ENCODE measurements at places on chromosomes 2 and 18.

DNA sequence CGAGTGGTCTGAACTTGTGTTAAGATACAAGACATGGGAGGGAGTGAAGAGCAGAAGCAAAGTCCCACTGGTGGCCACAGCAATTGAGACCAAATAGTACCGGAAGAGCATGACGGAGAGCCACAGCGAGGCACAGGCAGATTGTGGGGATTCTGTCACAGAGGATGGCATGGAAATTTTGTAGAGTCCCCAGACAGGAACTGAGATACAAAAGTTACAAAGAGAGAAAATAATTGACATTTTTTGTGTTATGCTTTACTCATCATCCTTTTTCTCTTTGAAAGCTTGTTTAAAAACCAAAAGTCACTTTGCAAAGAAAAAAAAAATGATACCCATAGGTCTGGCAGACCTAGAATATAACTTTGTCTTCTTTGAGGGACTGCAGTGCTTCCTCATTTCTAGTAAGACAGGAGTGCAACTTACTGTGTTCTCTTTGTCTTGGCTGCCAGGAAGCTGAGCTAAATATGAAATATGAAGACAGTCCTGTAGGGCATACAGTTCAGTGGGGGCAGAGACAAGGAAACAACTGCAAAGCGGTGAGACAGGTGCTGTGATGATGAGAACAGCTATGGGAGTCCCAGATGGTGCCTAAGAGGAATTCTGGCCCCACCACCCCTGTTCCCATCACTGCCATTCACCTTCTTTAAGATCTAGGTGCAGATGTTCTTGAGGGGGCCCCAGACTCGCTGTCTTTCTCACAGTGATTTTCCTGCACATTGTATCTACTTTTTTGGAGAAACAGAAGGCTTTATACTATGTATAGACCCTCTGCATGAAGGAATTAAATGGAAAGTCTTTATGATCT lies 5.2 kb downstream of the ARHGAP25 start:
- DNase-seq, result no peak

GRCh38 chr2:216740557-216741222 lies 45.3 kb upstream of the IGFBP5 start:
- DNase-seq, result no peak

DNA sequence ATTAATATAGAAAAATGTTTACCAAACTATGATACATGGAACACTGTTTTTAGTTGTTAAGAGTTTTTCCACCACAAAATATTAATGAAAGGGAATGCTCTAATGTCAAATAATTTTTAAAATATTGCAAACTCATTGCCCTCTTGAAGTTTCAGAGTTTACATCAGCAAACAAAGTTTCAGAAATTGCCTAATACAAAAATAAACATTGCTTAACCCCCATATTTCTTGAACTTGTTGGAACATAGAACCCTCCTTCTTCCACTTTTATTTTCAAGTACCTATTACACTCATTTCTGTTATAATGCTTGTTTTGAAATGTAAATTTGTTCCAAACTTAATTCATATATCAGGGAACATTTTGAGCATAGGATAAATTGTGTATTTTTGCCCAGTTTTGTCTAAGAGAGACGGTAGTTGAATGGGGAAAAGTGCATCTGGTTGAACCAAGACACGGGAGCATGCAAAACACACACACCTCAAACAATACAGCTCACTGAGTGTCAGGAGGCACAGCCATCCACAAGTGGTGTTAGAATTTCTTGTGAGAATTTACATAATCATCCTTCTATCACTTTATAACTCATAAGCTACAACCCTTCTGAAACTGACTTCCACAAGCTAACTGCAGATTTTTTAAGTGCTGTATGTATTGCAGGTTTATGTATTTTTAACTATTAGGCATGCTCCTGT lies 5.3 kb upstream of the MC4R start:
- no peak for DNase-seq

DNA sequence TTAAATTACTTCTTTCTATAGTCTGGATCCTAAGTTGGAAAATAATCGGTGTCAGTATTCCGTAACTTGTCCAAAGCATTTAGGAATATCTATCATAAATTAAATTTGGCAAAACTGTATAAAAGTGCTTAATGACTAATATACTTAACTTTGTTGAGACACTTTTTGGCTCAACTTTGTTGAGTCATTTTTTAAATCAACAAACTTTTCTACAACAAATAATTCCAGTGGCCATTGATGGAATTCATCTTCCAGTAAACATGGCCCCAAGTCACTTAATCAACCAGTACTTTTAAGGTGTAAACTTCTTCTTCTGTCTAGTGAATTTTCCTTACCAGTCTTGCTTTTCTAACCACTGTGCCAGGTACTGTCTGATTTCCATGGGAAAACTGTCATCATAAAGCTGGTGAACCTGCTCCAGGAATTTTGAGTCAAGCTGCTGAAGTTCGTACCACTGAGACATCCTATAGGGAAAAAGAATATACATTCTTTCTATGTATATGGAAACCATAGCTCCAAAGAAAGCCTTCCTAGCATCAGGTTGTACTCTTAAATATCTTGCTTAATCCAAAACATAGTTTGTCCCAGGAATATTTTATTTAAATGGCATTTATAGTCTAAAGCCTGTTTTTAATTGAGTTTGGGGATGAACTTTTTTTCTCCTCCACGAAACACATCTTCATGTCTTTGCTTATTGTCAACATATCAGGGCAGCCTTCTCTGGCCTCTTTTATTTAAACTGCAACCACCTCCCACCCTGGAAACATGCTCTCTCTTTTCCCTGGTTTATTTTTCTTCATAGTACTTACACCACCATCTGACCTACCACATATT lies 4.2 kb downstream of the STAT1 start:
- DNase-seq, result no peak

DNA sequence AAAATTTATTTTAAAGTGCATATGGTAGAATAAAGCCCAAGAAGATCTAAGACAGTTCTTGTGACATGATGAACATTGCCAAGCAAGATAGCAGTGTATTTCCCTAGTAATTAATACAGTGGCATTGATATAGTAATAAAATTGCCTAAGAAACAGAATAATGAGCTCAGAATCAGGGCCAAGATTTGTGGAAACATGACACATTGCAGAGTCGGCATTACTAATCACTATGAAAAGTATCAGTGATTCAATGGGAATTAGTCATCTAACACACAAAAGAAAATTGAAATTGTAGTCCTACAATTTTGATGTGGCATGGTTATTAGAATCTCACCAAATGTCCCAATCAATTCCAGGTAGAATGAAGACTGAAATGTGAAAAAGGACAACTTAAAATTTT lies 243.0 kb upstream of the CYRIA start:
- no peak for DNase-seq

DNA sequence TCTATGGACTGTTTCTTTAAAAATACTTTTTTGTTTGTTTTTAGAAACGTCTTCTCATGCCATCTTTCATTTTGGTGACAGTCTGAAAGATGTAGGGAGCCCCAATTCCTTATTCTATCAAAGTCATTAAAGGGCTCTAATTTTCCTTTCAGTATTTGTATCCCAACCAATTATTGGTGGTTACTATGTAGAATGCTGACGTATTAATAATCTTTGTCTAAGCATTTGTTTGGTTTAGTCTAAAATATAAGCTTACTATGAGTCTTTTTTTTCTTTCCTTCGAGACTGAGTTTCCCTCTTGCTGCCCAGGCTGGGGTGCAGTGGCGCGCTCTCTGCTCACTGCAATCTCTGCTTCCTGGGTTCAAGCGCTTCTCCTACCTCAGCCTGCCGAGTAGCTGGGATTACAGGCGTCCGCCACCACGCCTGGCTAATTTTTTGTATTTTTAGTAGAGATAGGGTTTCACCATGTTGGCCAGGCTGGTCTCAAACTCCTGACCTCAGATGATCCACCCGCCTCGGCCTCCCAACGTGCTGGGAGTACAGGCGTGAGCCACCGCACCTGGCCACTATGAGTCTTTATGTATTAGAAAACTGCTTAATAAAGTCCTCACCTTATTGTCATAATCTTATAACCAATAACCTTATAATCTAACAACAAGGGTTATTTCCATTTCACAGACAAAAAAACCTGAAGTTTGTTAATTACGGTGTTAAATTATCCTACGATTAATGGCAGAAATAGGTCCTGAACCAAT lies 849 bp upstream of the VRK2 start:
- no peak for DNase-seq

DNA sequence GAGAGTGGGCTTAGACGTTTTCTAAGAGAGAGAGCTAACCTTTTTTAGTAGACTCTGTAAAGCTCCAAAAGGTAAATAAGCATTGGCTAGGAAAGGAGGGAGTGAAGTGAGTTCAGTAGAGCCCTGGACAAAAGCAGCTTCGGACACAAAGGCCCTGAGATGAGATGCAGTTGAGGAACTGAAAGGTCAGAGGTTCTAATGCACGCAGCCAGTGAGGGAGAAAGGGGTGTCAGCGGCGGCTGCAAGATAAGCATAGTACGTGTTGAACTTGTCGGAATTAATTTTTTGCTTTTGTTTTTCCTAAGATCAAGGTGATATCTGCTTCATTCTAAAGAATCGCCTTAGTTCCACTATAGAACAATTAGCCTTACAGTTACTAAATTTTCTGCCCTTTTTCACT lies 11.2 kb upstream of the SLC8A1 start:
- DNase-seq, result no peak

- no peak for DNase-seq
Observed at GRCh38 chr2:81991282-81991681, 1686.7 kb upstream of the LRRTM1 start.

DNA sequence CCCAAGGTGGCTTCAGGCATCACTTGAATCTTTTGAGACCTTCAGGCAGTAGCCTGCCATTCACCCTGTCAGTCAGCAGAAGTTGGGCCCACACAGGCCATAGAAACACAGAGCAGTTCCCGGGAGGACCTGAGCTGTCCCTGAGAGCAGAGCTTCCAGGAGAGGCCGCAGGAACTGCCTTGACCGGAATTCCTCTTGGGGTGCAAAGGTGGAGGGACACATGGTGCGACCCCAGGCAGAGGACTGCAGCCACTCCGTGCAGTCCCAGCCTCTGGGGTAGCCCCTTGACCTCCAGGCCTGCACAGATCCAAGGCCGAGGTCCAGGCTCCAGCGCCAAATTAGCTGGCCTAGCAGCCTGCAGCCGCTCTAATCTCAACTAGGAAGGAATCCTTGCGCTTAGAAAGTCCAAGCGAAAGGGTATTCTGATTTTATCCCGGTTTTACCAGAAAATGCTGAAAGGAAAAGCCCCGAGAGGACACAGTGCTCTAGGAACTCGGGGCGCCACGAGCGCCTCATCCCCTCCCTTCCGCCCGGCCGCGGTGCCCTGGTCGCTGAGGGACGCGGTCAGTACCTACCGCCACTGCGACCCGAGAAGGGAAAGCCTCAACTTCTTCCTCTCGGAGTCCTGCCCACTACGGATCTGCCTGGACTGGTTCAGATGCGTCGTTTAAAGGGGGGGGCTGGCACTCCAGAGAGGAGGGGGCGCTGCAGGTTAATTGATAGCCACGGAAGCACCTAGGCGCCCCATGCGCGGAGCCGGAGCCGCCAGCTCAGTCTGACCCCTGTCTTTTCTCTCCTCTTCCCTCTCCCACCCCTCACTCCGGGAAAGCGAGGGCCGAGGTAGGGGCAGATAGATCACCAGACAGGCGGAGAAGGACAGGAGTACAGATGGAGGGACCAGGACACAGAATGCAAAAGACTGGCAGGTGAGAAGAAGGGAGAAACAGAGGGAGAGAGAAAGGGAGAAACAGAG lies 5.4 kb downstream of the SIX2 start:
- DNase-seq, result no peak

DNA sequence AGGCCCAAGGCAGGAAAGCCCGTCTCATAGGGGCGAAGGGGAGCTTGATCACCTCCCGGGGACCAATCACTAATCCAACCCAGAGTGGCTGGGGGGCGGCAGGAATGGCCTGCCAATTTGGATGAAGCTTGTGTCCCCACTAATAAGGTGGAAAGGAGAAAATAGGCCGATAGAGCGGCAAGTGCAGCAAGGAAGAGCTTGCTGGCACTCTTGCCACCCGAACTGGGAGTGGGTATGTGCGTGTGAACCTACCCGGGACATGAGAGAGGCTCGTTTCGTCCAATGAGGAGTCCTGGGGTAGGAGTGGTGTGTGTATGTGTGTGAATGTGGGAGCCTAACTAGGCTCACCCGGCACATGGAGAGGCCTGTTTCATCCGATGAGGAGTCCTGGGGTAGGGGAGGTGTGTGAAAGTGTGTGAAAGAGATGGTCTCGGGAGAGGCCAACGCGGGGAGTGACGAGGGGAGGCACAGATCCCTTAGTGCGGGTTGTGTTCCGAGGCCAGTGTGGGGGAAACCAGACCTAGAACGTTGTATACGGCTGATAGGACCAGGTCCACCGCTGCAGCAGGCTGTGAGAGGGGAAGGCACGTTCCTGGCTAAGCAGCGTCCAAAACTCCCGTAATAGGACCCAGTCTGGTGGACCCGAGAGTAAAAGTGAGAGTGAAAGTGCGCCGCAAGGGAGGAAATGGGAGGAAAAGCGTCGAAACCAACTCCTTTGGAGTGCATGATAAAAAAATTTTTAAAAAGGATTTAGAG lies 47.1 kb upstream of the SELENOI start:
- DNase-seq, result peak; percentile 69

- DNase-seq, result no peak
Observed at GRCh38 chr2:119156105-119156890, 2.3 kb downstream of the C1QL2 start.

DNA sequence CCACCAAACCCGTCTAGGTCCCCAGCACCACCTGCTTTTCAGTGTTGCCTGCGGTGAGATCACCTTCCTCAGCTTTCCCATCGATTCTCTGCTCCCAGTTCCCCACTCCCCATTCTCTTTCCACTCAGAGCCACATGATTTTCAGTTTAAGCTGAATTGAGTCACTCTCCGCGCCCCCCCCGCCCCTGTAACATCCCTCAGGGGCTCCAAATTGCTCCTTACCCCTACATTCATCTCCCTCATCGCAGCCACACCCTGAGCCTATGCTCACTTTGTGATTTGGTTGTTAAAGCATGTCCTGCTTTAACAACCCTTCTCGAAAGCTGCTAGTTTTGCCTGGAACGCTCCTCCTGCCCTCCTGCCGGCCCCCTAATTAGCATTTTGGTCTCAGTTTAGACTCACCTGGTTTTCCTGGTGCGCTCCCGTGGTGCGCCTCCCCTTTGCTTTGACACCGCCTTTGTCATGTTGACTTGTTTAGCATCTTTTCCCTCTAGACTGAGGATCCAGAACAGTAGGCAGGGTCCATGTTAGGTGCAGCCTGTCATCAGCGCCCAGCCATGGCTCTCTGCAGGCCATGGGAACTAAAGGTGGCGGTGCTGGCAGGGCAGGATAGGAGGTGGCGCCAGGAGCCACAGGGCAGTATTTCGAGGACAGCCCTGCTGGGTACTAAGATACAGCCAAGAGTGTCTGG lies 60.8 kb downstream of the ST3GAL5 start:
- no peak for DNase-seq

DNA sequence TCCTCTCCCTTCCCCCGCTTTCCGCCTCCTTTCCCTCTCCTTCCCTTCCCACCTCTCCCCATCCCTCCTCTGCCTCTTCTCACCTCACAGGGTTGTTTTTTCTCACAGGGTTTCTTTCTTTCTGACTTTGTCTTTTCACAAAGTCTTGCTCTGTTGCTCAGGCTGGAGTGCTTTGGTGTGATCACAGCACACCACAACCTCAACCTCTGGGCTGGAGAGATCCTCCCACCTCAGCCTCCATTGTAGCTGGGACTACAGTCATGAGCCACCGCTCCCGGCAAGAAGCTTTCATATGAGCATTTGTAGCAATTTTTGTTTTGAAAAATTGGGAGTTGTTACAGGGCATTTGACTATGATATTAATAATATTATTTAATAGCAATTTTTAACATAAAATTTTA lies 32.9 kb downstream of the ACSL3 start:
- no peak for DNase-seq
